Pericardium fibroblast (primary cell): ENCODE measurements at places on chromosomes 5 and 9. TPM values are rescaled to one million over a fixed set of nuclear protein-coding genes. Genes with fewer than 3 reads are reported as not detected.

MAMDC2 gene
- total RNA-seq = 6.1 and 7.7 TPM in 2 replicates

UQCRQ gene
- total RNA-seq = 113 and 199 TPM in 2 replicates

CCL27 gene
- total RNA-seq = 0.12 TPM in 1 of 2 replicates, not detected in the other

PCDHGB4 gene
- total RNA-seq = 11.6 and 12.8 TPM in 2 replicates

CCNB1 gene
- 12.1 and 16.3 TPM in 2 replicates for total RNA-seq

ELOVL7 gene
- total RNA-seq = 0.09 TPM in 1 of 2 replicates, not detected in the other

MORN5 gene
- total RNA-seq = not detected in 2 replicates

KIF4B gene
- total RNA-seq = under 0.01 TPM in 1 of 2 replicates, not detected in the other

FRMD3 gene
- 1.4 and 2.2 TPM in 2 replicates for total RNA-seq

EPB41L4A gene
- 14.2 TPM in 1 of 2 replicates, not detected in the other for total RNA-seq

UNC13B gene
- 10.3 and 12.5 TPM in 2 replicates for total RNA-seq

RECK gene
- total RNA-seq = 34.8 and 44.2 TPM in 2 replicates

SLF1 gene
- 1.5 and 2.4 TPM in 2 replicates for total RNA-seq

C5orf52 gene
- not detected in 2 replicates for total RNA-seq

HTR1A gene
- not detected in 2 replicates for total RNA-seq

CCL28 gene
- total RNA-seq = 1.3 and 3.1 TPM in 2 replicates

FCN2 gene
- total RNA-seq = not detected in 2 replicates

PCDHA9 gene
- not detected in 2 replicates for total RNA-seq

SGCD gene
- total RNA-seq = 11.2 TPM in 2 replicates

GAPT gene
- total RNA-seq = not detected in 2 replicates

ANKRD18A gene
- total RNA-seq = not detected in 2 replicates

ARHGEF28 gene
- total RNA-seq = 7.9 and 8.3 TPM in 2 replicates

FOXD4 gene
- total RNA-seq = 0.70 TPM in 1 of 2 replicates, not detected in the other

MAPK9 gene
- 16.3 and 20.4 TPM in 2 replicates for total RNA-seq

ELAVL2 gene
- total RNA-seq = 0.77 TPM in 1 of 2 replicates, not detected in the other

BARHL1 gene
- total RNA-seq = not detected in 2 replicates

SPAG8 gene
- total RNA-seq = 0.09 and 0.82 TPM in 2 replicates

CCDC152 gene
- total RNA-seq = 1.3 and 3.2 TPM in 2 replicates

LRRC70 gene
- 0.51 and 1.2 TPM in 2 replicates for total RNA-seq

HMGCR gene
- total RNA-seq = 54.6 and 78.7 TPM in 2 replicates

ADAMTS6 gene
- total RNA-seq = 4.0 and 12.7 TPM in 2 replicates

WDR38 gene
- not detected in 2 replicates for total RNA-seq

FBN2 gene
- total RNA-seq = 202 and 523 TPM in 2 replicates

TCF7 gene
- total RNA-seq = 0.09 and 0.23 TPM in 2 replicates

CACNA1B gene
- under 0.01 and 0.12 TPM in 2 replicates for total RNA-seq

SLC6A18 gene
- total RNA-seq = not detected in 2 replicates

CORO2A gene
- 0.09 and 1.6 TPM in 2 replicates for total RNA-seq

HDHD3 gene
- total RNA-seq = 5.4 and 14.9 TPM in 2 replicates

GABRA1 gene
- not detected in 2 replicates for total RNA-seq

DAB2 gene
- total RNA-seq = 85.1 and 109 TPM in 2 replicates

CDKN2B gene
- total RNA-seq = 8.9 and 21.8 TPM in 2 replicates

PCDHA6 gene
- total RNA-seq = 0.17 and 0.35 TPM in 2 replicates

COL15A1 gene
- total RNA-seq = 1.8 and 3.2 TPM in 2 replicates

SPINK13 gene
- total RNA-seq = not detected in 2 replicates
